Umbilical cord (tissue), 2 donors: ENCODE measurements at places on chromosomes 11 and 22.

DNA sequence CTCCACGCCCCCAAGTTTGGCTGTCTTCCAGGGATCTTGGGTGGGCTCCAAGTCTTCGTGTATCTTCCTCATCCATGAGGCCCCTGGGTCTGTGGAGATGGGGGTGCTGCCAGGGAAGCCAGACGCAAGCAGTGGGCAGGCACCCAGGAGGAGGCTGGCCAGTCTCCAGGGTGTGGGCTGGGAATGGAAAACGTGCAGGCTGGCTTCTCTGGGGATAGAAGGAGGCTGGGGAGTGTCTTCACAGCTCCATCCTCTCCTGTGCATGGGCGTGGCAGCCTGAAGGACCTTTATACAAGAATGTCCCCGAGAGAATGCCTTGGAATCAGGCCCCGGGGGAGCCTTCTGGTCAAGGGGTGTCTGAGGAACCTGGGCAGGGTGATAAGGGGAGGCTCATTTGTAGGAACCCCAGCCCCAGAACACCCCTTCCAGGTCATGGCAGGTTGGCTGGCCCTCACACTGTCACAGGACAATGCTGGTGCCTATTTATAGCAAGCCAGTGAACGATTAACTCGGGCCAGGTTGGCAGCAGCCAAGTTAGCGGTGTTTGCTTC is 14.0 kb downstream of the SGSM1 start:
- DNase-seq: peak; percentile 85

GRCh38 chr11:130813196-130813595 is 103.1 kb downstream of the SNX19 start:
- DNase-seq: no peak

GRCh38 chr11:57359896-57360690 is 20.9 kb downstream of the PRG3 start:
- no peak for DNase-seq

GRCh38 chr11:43825217-43825816 is 55.3 kb upstream of the ALKBH3 start:
- no peak for DNase-seq

GRCh38 chr11:34395916-34396550 is 38.2 kb upstream of the ABTB2 start:
- peak; percentile 7 for DNase-seq

DNA sequence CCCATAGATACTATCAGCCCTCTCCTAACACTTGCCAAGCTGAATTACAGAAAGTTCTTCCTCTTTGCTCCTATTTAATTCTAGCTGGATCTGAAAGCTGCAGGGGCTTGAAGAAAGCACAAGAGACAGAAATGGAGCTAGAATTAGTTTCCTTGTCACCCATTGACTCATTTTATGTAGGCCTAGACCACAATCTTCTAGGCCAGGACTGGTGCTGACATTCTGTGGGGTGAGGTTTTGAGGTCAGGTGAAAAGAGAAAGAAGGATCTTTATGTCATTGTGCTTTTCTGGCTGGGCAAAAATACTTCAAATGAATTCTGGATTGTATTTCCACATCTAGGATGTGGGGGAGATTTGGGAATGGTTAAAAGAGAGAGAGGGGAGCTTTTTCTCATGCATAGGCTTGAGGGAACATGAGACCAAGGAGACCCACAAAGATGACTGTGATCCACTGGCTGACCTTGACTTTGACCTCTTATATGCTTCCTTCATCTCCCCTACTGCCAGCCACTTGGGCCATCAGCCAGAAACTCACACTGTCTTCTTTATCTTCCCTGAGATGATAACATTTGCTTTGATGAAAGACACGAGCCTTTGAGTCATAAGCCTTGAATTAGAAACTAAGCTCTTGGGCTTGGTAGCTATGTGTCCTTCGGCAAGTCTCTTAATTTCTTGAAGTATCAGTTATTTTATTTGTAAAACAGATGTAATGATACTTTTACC is 274.9 kb upstream of the CADM1 start:
- DNase-seq: peak; percentile 93

DNA sequence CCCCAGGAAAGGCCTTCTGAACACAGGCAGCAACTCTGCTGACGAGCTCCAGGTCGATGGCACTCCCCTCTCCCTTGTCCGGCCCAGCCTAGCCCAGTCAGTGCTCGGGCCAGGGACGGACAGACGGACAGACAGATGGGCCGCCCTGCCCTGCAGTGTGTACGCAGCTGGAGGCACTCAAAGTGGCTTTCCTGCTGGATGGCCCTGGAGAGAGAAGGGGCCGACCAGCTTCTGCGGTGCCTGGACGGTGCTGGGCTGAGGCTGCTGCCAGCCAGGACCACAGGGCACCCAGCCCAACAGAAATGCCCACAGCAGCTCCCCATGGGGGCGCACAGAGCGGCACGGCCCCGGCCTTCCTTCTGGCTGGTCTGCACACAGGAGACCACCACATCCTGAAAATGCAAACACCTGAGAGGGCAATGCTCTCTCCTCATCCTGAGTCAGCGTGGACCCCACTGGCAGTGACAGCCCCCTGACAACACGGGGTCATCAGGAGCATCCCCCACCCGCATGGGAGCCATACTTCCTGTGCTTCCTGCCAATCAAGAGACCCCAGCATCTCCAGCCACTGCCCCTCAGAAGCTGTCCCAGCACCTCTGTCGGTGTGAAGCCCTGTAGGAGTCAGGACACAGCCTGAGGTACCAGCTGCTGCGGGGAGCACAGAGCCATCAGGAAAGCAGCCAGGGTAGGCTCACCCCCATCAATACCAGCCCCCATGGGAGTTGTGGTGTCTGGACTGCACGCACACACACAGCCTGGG is 692 bp upstream of the MOB2 start:
- DNase-seq: no peak

DNA sequence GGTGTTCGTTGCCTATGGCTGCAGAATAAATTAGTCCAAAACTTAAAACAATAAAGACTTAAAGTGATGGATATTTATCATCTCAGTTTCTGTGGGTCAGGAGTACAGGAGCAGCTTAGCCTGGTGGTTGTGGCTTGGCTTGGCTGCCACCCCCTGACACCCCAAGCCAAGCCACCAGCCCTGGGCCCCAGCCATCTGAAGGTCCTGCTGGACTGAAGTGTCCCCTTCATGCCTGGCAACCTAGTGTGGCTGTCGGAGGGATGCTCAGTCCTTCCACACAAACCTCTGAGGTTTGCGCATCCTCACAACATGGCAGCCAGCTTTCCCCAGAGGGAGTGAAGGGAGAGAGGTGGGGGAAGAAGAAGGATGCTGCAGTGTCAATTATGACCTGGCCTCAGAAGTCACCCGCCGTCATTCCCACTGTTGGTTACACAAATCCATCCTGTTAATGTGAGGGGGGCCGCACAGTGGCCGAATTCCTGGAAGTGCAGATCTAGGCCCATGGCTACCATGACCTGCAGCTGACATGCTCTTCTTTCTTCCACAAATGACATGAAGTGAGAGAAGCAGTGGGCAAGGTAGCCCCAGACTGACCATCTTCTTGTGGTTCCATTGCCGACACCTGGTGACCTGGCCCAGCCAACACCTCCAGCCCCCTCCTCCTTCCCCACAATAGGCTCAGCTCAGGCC is 31.1 kb downstream of the IGF2 start:
- DNase-seq: no peak

GRCh38 chr11:8831861-8832260 is 79.1 kb upstream of the AKIP1 start:
- no peak for DNase-seq

DNA sequence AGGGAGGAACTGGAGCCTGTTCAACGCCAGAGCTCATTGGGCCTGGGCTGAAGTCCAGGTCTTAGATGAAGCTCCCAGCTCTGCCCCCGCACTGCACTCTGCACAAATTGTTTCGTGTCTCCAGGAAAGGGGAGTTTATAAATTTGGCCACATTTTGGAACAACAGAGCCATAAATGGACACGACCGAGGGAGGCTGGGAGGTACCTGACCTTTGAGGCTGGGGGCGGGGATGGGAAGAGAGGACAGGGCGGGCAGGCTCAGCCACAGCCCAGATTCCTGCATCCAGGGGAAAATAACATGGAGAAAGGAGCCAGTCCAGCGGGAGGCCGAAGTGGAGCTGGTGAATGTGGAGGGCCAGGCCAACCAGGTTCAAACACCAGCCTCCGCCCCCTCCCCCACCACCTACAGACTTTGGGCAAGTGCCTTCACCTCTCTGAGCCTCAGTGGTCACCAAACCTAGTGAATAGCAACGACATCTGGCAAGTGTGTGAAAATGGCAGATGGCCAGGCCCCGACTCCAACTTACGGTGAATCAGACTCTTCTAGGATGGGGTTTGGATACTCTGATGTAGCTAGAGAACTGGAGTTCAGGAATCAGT is 36.8 kb upstream of the SMTN start:
- DNase-seq: no peak

GRCh38 chr11:74321487-74322188 is 10.2 kb upstream of the P4HA3 start:
- DNase-seq: no peak

GRCh38 chr11:73429121-73429750 is 53.0 kb downstream of the RELT start:
- DNase-seq: peak; percentile 42

DNA sequence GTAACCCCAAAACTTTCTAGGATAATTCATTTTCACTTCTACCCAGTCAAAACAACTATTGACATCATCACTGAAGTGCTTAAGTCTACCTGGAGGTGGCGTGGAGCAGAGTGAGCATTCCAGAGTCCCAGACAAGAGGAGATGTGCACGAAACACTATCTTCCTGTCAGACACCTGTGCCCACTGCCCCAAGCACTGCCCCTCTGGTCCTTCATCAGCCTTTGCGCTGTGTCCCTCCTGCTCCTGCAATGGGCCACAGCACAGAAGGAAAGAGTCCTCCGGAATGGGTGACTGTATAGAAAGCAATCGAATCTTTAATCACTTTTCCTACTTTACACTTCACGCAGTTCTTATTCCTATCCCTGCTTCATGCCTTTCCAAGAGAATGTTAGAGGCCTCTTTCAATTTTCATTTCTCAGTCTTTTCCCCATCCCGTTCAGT is 512 bp upstream of the GRIA4 start:
- DNase-seq: peak; percentile 6

DNA sequence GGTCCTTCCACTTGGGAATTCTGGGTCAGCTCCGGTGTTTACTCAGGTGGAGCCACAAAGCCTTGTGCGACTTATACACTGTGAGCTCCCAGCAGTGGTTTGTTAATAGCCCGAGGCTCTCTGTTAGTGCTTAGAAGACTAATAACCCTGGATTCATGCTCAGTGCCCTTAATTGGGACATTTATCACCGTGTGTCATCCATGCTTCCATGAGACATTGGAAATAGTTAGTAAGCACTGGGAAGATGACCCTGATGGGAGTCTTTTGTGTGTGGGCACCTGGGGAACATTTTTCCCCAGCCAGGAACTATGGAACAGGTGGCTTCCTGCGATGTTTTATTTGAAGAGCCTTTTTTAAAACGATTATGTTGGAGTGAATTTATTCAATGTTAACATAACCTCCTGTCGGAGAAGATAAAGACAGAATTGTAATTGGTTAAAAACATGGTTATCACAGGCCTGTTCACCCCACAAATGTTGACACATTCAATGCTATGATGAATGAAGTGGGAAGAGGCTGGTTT is 188.9 kb downstream of the MYO18B start:
- DNase-seq: no peak
